Activated naive CD4-positive, alpha-beta T cell treated with anti-CD3 and anti-CD28 coated beads, Interleukin-2, amount 50 U/mL, for 72 hours (primary cell): ENCODE measurements at places on chromosomes 7 and 10. TPM values are rescaled to one million over a fixed set of nuclear protein-coding genes. Genes with fewer than 3 reads are reported as not detected.

The COBL gene
- total RNA-seq, result not detected

The ZCWPW1 gene
- total RNA-seq, result 3.4 TPM

The ADRB1 gene
- total RNA-seq, result not detected

The CYP26C1 gene
- not detected for total RNA-seq

The EEPD1 gene
- 1.4 TPM for total RNA-seq

The NRCAM gene
- 0.80 TPM for total RNA-seq

The ITPRID1 gene
- not detected for total RNA-seq

The TSPAN33 gene
- total RNA-seq, result 4.2 TPM

The TMEM176A gene
- total RNA-seq, result not detected

The MSMB gene
- not detected for total RNA-seq

The SAP25 gene
- 26.0 TPM for total RNA-seq

The UCMA gene
- total RNA-seq, result not detected

The RNF148 gene
- not detected for total RNA-seq

The TRIM50 gene
- 0.20 TPM for total RNA-seq

The NEURL1 gene
- 0.87 TPM for total RNA-seq

The OR2A42 gene
- total RNA-seq, result not detected

The VSTM2A gene
- not detected for total RNA-seq

The SPDYE1 gene
- total RNA-seq, result not detected
